Astrocyte of the spinal cord (primary cell): ENCODE measurements at places on chromosomes 6 and 20.

DNA sequence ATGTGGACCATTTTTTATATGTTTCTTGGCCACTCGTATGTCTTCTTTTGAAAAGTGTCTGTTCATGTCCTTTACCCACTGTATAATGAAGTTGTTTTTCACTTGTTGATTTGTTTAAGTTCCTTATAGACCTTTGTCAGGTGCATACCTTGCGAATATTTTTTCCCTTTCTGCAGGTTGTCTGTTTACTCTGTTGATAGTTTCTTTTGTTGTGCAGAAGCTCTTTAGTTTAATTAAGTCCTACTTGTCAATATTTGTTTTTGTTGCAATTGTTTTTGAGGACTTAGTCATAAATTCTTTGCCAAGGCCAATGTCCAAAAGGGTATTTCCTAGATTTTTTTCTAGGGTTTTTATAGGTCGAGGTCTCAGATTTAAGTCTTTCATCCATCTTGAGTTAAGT is 66.2 kb downstream of the UNC5CL start:
- DNase-seq: no peak

DNA sequence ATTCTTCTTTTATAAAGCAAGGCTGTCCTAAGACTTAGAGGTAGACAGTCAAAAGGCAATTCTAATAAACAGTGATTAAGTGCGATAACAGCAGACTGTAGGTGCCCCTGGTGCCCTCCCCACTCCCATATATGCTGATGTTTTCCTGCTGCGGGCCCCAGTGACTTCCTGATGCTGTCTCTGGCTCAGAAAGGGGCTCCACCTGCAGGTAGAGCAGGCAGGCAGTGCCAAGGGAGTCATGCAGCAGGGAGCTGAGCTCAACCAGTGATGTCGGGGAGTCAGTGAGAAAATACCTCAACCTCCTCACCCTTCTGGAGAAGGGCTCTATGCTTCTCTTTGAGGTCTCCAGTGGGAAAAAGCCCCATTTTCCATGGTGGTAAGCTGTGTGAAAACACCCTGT is 126.7 kb upstream of the SSTR4 start:
- no peak for DNase-seq

DNA sequence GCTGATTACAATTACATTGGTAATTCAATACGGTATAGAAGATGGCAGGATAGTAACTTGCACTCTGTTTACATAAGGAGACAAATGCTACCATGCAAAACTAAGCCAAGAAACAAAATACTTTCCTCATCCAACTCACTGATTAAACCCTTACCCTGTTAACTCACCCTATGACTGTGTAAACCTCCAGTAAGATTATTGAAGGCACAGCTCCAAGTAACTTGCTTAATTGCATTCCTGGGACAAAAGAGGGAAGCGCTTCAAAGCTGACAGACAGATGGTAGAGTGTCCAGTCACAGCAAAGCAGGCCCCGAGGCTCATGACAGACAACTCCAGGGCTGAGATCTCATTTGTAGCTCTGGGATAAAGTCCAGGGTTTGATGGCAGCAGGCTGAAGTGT is 6.9 kb upstream of the KIF16B start:
- DNase-seq: peak; percentile 31

DNA sequence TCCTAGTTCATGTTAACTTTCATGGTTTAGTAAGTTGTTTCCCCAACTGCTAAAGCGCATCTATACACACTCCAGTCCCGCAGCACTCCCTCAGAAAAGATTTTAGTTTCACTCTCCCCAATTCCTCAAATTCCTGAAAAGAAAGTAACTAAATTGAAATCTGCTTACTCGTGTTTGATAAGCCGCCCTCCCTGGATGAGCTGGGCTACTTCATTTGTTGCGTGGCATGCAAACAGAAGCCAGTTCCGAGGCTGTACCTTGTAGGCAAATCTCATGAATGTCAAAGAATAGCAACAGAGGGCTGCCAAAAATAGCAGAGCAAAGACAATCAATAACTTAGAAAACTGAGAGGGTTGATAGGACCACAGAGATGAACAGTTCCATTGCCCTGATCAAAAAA is 16.9 kb downstream of the MPC1 start:
- DNase-seq: no peak

GRCh38 chr6:56820060-56820459 is 134.8 kb upstream of the BEND6 start:
- no peak for DNase-seq

DNA sequence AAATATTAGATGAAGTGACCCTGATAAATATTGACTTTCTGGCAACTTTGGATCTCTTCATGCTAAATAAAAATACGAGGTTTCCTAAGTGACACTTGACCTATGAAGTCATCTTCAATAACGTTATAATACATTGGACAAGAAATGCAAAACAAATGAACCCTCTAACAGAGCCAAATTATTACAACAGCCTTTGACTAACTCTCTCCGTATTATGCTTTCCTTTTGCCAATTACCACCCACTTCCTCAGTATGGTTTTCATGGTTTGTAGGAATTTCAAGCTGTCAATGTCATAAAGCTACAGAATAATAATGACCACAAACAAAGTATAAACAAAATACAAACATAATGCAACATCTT is 210.5 kb downstream of the MOXD1 start:
- peak; percentile 72 for DNase-seq

DNA sequence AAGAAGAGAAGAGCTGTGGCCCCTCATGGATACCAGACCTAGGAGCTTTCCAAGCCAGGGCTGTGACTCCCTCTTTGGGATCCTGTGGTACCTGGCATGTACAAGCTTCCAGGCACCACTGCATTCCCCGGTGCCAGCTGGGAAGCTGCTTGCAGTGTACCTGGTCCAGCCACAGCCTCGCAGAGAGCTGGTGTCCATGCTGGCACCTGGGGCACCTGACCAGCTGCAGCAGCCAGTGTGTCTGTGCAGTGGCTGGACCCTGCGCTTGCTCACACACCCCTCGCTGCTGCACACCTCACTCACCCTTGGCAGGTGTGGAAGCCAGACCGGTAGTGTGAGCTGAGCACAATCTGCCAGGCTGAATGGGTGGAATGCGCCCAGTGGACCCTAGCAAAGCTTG is 190.9 kb upstream of the MAN1A1 start:
- DNase-seq: no peak

- DNase-seq: peak; percentile 77
Observed at GRCh38 chr20:49982346-49983122, at the start of gene SNAI1. SNAI1 (plus strand) TSS chr20:49982980; CDS start chr20:49983060, 80 bp downstream.

DNA sequence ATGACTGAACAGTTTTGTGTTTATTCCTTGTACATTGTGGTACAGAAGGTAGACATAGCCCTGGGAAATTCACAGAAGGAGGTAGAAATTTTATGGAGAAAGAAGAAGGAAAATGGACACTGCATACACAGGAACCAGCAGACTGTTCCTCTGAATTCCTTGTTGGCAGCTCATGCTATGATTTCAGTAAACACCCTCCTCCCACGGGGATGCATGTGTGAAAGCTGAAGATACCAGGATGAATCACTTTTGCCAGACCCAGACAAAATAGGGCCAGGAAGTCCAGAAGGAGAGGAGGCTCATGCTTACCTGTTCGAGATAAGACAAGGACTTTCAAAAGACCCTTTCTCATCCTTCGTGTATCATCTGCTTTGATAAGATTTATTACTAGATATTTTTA is 110.3 kb upstream of the GGTLC1 start:
- DNase-seq: peak; percentile 28

- peak; percentile 98 for DNase-seq
Observed at GRCh38 chr6:37239950-37240713, 17.4 kb upstream of the TBC1D22B start.

- no peak for DNase-seq
Observed at GRCh38 chr6:36542041-36542440, 5.2 kb downstream of the STK38 start.

DNA sequence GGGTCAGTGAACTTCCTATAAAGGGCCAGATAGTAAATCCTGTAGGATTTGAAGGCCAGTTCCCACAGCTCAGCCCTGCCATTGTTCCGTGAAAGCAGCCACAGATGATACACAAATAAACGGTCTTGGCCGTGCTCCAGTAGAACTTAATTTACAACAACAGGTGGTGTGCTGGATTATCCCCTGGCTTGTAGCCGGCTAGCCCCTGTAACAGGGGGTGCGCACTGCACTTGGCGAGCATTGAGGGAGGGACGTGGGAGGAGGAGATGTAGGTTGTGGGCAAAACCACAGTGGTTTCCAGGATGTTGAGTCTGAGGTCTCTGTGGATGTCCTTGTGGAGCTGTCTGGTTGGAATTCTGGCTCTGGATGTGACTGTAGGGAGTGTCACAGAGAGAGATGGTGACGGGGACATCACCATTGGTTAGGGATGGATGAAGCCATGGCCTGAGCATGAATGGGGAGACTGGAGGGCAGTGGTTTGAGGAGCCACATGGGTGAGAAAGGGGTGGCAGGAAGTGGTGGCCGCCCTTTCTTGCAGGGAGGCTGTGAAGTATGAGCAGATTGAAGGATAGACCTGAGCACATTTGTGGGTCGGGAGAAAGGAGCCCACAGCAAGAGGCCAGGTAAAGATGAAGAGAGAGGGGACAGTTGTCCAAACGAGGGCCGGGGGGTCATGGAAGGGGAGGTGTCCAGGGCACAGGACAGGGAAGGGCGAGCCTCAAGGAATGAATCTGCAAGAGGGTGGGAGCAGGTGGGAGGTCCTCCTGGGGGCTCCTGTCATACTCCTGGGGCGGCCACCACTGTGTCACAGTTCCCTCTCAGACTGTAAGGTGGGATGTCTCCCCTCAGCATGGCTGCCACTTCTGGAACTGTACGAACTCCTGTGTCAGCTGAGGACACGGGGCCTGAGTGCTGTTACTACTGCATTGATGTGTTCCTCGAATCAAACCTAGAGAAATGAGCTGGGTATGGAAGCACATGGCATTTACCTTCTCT is 53.6 kb downstream of the CDH26 start:
- no peak for DNase-seq

- no peak for DNase-seq
Observed at GRCh38 chr6:52696418-52696817, 25.5 kb downstream of the TMEM14A start.

DNA sequence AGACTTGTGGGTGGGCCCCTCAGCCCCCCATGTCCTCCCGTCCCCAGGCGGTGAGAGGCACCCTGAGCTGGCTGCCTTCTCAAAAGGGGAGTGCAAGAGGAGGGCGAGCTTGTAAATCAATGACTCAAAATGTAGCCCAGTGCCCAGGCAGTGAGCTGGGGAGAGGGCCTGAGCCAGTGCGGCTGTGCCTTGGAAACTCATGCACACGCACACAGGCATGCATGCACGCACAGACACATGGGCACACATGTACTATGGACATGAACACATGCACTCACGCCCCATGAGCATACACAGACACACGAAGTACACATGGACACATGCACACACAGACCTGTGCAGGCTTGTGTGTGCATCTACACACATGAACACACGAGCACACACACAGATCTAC is 133.5 kb downstream of the TAF4 start:
- DNase-seq: no peak

DNA sequence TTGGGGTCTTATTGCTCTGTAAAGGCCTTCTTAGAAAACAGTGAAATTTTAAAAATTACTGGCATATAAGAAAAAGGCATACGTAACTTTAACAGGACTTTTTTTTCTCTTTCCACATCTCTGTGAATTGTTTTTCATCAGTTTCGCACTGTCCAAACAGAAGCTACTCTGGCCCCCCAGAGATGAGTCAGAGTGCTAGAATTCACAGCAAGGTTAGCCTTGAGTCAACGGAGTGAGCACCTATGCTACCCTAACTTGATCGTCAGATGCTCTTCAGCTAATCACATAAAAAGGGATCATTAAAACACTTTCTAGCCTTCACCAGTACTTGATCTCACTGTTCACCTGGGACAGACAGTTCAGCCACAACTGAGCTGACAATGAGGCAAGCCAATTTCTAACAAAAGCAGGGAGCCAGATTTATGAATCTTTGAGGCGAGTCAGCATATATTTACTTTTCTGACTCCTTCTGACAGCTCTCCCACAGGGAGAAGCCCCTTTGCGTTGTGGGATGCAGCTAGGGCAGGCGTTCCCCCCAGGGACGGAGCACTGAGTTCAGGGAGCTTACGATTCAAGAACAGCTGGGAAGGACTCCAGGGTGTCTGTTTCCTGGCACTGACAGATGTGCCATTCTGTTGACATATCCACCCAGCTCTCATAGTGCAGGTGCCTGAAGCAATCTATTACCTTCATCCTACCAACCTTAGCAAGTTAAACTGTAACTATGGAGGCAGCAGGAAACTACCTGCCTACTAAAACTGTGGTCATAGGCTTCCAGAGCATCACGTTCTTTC is 46.4 kb upstream of the SPDEF start:
- DNase-seq: peak; percentile 17

- DNase-seq: no peak
Observed at GRCh38 chr6:35486005-35486925, 10.6 kb downstream of the TEAD3 start.
